ENCODE measurements at places on chromosomes 5 and 9. TPM values are rescaled to one million over a fixed set of nuclear protein-coding genes. Genes with fewer than 3 reads are reported as not detected.

DNA sequence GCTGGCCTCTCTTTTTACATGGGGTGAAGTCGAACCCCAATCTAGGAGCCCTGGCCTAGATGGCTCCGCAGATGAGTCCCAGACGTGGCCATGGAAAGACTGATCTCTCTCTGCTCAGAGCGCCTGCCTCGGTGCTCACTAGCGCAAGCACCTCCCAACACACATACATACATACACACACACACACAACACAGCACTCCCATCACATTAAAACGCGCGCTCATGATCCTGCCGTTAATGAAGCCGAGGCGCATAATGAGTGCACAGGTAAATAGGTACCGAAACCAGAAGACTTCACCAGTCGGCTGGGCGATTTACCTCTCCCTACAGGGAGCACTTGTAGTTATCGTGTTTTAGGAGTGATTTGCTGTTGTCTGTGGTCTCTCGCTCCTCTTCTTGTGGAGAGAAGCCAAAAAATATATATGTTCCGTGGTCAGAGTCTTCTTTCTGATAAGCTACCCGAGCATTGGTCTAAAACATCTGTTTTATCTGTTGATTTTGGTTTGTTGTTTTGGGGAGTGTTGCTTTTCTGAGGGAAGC is 207.7 kb downstream of the MEF2C start:
- DNase-seq = no peak

CCT5 gene
- total RNA-seq = 360 TPM

GPR151 gene
- total RNA-seq = not detected

DNA sequence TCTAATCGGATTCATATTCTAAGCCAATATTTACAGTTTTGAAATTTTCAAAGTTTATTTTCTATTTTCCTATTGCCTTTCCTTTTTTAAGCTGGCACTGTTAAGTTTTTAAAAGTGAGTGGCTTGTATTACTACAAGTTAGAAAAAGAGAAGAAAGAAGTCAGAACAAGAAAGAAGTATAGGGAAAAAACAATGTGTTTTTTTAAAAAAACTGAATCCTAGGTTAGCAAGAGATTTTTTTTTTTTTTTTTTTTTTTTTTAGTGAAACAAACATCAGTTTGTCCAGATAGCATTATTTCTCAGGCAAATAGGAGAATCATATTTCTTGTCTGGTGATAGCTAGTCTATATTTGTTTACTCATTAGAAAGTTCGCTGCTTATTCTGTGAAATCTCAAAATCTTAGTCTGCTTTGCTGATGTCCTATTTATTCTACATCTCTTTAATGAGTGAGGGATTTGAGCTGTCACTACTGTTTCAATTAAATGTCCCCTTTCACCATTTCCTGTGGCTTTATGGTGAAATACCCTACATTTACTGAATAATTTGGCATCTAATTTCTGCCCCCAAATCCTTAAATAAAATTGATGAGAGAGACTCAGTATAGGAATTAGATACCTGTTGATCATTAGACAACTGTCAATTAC is 19.1 kb upstream of the LMNB1 start:
- no peak for DNase-seq

GRCh38 chr5:172690258-172691075 is 49.4 kb downstream of the NEURL1B start:
- peak; percentile 57 for DNase-seq

GRCh38 chr9:35116539-35116897 is 856 bp upstream of the ATOSB start:
- no peak for DNase-seq

GRCh38 chr9:99607842-99608448 is 213.7 kb upstream of the NR4A3 start:
- no peak for DNase-seq

- no peak for DNase-seq
These were observed 41.7 kb upstream of the ARRDC3 start for GRCh38 chr5:91424638-91425436.

DNA sequence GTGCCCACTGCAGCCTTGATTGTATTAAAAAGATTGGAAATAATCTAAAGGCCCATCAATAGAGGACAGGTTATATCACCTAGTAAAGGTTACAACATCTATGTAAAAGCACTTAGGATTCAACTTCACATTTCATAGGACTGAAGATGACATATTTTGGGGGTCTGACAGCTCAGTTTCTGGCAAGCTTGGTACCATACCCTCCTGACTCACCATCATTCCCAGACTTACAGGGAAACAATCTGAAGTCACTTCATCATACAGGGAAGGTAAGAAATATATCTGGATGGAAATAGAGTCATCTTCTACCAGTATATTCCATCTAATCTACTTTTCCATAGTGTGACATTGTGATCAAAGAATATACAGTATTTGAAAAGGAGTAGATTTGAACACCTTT is 28.8 kb upstream of the DAB2 start:
- no peak for DNase-seq

DNA sequence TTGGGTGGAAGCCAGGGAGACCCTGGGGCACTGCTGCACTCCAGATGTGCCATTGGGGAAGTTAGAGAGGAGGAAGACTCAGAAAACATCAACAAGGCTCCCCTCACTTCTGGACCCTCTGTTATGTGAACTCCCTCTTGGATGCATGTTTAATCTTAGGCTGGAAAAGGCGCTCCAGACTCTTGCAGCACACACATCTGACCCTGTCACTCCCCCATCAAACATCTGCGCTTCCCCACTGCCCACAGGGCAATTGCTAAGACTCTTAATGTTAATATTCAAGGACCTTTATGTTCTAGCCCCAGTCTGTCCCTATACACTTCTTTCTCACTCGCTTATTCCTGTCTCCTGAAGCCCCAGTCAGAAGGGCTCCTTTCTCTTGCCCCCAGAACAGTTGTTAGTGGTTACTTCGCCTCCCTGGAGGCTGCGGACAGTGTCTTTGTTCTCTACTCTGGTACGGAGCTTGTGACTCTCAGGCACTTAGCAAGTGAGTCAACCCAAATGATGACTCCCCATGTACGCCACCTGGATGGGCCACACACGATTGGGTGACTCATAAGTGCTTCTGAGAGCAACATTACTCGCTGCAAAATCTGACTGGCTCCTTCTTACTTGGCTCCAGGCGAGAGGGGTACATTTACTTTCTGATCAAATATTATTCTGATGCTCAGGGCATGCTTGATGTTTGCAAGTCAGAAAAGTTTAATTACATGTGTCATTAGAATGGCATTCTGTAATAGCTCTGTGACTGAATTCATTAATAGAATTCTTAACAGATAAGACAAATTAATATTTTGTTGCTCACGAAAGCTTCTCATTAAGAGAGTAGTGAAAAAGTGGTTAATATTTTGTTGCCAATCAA is 193.6 kb downstream of the HSPA4 start:
- DNase-seq = peak; percentile 64

GRCh38 chr5:132467287-132467984 is 23.1 kb downstream of the IRF1 start:
- DNase-seq = peak; percentile 10

GRCh38 chr9:122940749-122941581 is at the start of gene RABGAP1:
RABGAP1 (plus strand) TSS chr9:122941020; CDS start chr9:122957060, 16,040 bp downstream.
- DNase-seq = peak; percentile 99

GRXCR2 gene
- total RNA-seq = not detected

GRCh38 chr9:123712399-123712798 is 217.5 kb downstream of the DENND1A start:
- DNase-seq = no peak

DNA sequence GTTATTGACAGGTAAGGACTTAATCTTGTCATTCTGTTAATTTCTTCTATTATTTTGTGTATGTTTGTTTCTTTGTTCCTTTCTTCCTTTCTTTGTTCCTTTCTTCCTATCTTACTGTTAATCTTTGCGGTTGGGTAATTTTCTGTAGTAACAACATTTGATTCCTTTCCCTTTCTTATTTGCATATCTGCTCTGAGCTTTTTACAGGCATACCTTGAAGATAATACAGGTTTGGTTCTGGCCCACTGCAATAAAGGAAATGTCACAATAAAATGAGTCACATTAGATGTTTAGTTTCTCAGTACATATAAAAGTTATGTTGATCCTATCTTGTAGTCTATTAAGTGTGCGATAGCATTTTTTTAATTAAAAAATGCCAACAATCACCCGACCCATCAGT is 440.7 kb downstream of the NFIB start:
- no peak for DNase-seq

DNA sequence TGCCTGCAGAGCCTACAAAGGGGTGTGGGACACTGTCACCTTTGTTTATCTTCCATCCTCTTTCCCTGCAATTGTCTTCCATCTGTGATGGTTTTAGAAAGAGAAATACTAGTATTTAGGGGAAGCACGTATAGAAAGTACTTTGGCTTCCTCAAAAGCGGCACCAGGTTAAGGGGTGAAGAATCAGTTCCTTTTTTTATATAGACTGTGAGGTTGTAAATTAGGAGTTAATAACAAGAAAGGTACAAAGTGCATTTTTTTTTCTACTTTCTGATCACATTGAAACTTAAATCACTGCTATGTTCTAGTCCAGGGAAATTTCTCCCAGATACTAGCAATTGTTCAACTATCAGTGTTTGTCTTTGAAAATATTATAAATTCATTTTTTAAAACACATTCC is 219.3 kb downstream of the CEMIP2 start:
- no peak for DNase-seq

DNA sequence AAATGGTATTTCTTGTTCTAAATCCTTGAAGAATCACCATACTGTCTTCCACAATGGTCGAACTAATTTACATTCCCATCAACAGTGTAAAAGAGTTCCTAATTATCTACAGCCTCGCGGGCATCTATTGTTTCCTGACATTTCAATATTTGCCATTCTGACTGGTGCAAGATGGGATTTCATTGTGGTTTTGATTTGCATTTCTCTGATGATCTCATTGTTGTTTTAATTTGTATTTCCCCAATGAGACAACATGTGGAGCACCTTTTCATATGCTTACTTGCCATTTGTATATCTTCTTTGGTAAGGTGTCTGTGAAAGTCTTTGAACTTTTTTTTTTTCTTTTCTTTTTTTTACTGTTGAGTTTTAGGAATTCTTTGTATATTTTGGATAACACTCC is 473.6 kb downstream of the KCTD16 start:
- no peak for DNase-seq

Data from activated CD4-positive, alpha-beta memory T cell treated with anti-CD3 and anti-CD28 coated beads for 36 hours (primary cell).